ENCODE measurements at places on chromosomes 3 and 15.
A peak's percentile ranks its signal among the peaks of the same experiment; 100 is the strongest.

DNA sequence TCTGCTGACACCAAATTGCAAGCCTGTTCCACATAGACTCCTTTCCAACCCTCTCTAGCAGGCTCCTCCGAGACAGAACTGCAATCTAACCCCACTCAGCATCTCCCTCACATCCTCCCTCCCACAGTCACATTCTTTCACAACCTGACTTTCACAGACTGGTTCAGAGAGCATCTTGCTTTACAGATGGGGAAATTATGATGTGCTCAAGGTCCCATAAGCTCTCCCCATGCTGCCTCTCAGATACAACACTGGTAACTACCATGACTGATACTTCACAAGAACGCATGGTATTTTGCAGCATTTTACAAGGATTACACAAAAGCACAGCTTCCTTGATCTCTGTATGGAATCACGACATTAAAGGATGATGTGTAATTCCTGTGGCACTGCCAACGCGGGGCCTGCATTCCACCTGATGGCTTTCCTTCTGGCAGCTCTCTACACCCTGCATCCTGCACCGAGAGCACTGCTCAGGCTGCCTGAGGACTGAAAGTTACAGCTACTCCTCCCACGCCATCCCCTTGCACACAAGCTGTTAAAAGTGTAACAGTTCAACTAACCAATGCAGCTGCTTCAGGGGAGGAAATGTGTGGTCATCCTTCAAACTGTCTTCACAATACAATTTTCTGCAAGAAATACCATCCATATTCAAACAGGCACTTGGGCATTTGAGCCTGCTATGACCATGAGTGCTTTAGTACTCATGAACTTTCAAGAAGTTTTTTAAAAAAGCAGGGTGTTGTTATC, 27.6 kb downstream of the TBC1D2B start:
- DNase-seq, result no peak

- DNase-seq, result no peak
Observed at GRCh38 chr15:33860754-33861153, 107.5 kb upstream of the CHRM5 start.

DNA sequence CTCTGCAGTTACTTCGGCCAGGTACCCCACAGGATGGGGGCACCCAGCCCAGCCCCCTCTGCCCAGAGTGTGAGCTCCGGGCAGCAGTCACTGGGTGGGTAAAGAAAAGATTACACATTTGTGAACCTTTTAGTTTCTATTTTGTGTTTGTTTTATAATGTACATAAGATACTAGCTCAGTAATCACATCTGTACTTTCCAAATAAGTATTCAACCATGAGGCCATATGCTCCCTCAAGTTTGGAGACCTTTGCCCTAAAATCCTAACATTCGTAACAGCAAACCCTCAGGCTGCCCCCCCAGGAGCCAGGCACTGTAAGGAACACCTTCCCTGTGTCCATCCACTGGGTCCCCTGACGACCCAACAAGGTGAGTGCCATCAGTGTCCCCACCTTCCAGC, 68.3 kb upstream of the SLC6A6 start:
- no peak for DNase-seq

GRCh38 chr3:12947504-12948369, 106.4 kb upstream of the RPL32 start:
- peak; percentile 27 for DNase-seq

GRCh38 chr15:82810061-82810889, 847 bp downstream of the WHAMM start:
- DNase-seq, result peak; percentile 32

- DNase-seq, result peak; percentile 18
Observed at GRCh38 chr3:159852821-159853505, 135.7 kb upstream of the IL12A start.

DNA sequence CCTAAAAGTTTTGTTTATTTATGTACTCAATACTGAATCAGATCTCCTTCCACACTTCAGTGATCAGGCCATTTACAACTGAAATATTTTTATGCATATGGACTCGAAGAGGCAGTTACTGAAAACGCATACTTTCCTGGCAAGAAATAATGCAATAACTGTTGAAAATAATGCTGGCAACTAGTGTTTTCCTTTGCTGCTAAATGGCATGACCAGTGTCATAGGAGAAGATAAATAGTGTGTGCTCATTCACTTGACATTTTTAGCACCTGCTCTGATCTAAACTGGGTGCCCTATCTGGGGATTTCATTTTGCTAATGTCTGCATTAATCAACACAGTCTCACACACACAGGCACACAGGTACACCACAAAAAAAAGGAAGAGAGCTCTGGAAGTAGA, 695.2 kb downstream of the TUSC7 start:
- DNase-seq, result no peak

DNA sequence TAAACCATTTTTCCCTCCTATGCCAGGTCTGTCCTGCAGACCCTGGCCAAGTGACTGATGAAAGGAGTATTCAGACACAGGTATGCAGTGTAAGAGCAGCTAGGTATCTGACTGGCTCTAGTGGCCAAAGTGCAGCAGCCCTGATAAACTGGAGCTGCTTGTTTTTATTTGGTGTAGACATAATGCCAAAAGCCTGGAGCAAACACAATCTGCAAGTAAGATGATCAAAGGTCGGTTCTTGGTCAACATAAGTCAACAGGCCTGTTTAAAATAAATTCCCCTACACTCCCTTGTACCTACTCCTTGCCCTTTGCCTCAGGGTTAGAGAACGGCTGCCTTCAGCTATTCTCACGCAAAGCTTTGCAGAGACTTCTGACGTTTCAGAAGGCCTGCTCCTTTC, 1003.1 kb downstream of the ZPLD1 start:
- no peak for DNase-seq

GRCh38 chr3:156181509-156181908, 61.1 kb downstream of the KCNAB1 start:
- no peak for DNase-seq

DNA sequence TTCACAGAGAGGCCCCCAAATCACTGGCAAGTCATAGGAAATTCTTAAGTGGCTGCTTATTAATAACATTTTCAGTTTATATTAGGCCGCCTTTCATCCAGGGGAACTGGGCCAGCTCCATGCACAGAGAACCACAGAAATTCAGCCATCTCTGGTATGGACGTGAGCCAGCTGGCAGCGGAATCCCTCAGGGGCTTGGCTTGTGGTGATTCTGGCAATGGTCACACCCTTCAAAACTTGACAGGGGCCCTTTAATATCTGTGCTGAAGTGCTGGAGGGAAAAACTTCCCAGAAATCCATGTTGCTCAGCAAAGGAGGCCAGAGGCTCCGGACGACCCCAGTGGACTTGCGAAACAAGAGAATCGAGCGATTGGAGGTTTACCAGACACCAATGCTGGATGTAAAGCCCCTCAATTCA, 11.3 kb downstream of the PRICKLE2 start:
- no peak for DNase-seq

DNA sequence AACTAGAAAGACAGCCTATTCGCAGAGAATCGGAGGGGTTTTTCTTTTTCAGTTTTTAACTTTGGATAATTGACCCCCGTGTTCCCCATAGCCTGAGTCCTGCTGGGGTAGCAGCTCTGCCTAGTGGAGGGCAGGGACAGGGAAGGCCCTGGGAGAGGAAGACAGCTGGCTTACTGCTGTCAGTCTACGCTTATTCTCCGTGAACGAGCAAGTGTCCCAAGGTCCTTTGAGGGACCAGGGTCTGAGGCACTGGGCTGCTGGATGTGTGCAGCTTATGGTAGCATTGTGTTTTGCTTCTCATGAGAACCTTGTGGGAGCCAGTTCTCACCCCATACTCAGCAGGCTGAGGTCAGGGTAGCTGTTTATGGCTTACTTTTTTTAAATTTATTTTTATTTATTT, 3.0 kb downstream of the LIMD1 start:
- no peak for DNase-seq

DNA sequence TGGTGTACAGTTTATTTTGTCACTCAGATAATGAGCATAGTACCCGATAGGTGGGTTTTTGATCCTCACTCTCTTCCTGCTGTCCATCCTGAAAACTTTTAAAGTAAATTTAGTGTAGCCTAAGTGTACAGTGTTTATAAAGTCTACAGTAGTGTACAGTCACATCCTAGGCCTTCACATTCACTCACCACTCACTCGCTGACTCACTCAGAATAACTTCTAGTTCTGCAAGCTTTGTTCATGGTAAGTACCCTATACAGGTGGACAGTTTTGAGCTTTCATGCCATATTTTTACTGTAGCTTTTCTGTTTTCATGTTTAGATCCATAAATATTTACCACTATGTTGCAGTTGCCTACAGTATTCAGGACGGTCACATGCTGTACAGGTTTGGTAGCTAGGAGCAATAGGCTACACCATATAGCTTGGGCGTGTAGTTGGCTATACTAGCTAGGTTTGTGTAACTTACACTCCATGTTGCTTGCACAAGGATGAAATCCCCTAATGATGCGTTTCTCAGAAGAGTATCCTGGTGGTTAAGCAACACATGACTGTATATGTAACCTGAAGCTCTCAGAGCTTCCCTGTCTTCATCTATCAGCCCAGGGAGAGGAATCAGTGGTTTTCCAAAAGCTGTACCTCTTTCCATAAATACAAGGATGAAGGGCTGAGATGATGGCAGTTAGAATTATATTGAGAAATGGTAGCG, 87.6 kb upstream of the SLC25A26 start:
- no peak for DNase-seq

DNA sequence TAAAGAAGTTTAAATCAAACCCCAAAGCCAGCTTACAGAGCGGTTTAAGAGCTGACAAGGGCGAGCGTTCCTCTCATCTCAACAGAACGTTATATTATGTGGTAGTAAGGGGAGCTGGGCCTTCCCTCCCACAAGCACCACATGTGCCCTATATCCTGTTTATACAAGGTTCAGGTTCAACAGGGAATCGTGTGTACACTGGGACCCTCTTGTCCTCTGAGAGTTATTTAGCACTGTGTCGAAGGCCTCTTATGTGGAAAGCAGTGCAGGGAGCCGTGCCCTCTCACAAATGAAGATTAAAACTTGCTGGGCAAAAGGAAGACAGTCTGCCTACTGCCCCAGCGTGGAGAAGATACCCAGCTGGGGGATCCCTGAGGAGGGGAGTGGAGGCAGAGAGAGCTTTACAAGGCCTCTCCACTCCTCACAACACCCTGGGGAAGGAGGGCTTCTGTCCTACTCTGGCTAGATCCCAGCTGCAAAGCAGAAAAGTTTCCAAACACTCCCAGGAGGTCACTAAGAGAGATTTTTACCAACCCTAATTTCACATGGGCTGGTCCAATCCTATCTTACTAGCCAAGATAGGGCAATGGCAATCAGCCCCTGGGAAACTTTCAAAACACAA, 2.9 kb downstream of the TLE3 start:
- DNase-seq, result no peak

GRCh38 chr15:70505936-70506912, 257.1 kb downstream of the UACA start:
- DNase-seq, result no peak

DNA sequence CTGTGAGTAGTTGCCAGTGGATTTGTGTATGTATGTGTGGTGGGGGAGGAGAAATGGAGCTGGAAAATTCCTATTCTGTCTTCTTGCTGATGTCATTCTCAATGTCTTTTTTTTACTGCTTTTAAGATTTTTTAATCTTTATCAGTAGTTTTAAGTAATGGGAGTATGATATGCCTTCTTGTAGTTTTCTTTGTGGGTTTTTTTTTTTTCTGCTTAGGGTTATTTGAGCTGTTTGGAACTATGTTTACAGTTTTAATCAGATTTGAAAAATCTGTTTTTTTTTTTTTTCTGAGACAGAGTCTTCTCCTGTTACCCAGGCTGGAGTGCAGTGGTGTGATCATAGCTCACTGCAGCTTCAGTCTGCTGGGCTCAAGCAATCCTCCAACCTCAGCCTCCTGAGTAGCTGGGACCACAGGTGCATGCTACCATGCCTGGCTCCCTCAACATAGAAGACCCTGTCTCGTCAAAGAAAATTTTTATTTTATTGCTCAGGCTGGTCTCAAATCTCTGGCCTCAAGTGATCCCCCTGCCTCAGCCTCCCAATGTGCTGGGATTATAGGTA, 37.1 kb downstream of the RPL39L start:
- no peak for DNase-seq

DNA sequence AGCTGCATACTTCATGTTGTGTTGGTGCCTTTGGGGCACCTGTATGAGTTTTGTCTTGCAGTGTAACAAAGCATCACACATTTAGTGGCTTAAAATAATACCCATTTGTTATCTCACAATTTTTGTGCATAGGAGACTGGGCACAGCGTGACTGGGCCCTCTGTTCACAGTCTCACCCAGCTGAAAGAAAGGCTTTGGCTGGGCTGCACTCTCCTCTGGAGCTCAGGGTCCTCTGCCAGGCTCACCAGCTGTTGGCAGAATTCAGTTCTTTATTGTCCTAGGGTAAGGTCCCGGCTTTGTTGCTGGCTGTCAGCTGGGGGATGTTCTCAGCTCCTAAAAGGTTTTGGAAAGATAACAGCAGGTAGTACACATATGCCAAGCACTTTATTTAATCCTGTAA, 263.3 kb downstream of the CLSTN2 start:
- no peak for DNase-seq

- DNase-seq, result no peak
Observed at GRCh38 chr3:38828681-38829080, 12.7 kb upstream of the SCN10A start.

- no peak for DNase-seq
Observed at GRCh38 chr15:57387564-57388076, 11.3 kb downstream of the CGNL1 start.

DNA sequence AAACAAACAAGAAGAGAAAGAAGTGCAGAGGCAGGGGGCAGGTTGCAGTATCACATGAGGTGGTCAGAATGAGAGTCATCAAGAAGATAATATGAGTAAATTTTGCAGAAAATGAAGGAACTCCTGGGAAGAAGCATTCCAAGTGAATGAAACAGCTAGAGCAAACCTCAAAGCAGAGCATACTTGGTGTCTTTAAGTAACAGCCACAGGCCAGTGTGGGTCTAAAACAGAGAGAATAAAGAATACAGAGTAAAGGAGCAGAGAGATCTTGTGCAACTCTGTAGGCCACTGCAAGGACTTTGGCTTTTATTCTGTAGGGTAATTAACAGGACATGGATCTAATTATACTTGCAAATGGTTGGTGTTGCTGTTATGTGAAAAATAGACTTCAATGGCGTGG, 81.3 kb downstream of the STAC start:
- DNase-seq, result no peak

DNA sequence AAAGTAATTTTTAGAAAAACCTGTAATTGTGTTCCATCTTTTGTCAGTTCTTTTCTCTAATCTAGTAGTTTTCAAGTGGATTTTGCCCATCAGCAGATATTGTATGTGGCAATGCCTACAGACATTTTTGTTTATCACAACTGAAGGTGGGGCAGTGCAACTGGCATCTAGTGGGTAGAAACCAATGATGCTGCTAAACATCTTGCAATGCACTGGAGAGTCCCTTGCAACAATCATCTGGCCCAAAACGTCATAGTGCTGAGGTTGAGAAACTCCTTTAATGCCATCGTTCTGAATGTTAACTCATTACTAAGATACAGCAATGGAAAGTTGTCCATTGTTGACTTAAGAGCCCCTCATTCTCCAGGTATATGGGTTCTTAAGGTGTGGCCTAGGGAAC, 80.1 kb downstream of the BTD start:
- no peak for DNase-seq

DNA sequence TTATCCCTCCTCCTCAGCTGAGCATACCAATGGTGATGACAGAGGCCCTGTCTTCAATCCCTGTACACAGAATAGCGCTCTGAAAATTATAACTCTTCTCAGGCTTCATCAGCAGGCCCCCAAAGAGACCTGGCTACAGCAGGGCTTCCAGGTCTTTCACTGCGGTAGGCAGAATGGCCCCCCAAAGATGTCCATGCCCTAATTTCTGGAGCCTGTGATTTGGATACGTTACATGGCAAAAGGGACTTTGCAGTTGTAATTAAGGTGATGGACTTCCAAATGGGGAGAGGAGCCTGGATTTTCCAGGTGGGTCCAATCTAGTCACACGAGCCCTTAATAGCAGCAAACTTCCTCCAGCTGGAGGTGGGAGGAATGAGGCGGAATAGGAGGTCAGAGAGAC, 221.8 kb upstream of the CTDSPL start:
- no peak for DNase-seq

Measured in HEK293T (cell line).